HFFc6 (cell line): ENCODE measurements at places on chromosomes 12 and 14. TPM values are rescaled to one million over a fixed set of nuclear protein-coding genes. Genes with fewer than 3 reads are reported as not detected.

The TOX4 gene
- total RNA-seq, result 79.8 to 87.5 TPM (median 86.6 TPM) in 3 replicates

The B4GALNT1 gene
- 1.6 to 3.1 TPM (median 1.8 TPM) in 3 replicates for total RNA-seq

The SMIM41 gene
- total RNA-seq, result 0.18 TPM in 1 of 2 replicates, not detected in the other

The C12orf75 gene
- 963 to 1,312 TPM (median 972 TPM) in 3 replicates for total RNA-seq

The SYNE3 gene
- 16.9 and 20.9 TPM in 2 replicates for total RNA-seq

The DEPDC4 gene
- 0.50 to 0.73 TPM (median 0.66 TPM) in 3 replicates for total RNA-seq

The OTOGL gene
- total RNA-seq, result 0.12 to 0.24 TPM (median 0.20 TPM) in 3 replicates

The NEUROD4 gene
- total RNA-seq, result not detected in 3 replicates

The ITGA5 gene
- total RNA-seq, result 298 to 356 TPM (median 353 TPM) in 3 replicates

The RHOJ gene
- total RNA-seq, result 7.6 to 10.2 TPM (median 9.7 TPM) in 3 replicates

The ACSM4 gene
- total RNA-seq, result not detected in 3 replicates

The CRACR2A gene
- 0.05 to 0.37 TPM (median 0.09 TPM) in 3 replicates for total RNA-seq

The SGPP1 gene
- 21.8 to 24.8 TPM (median 23.5 TPM) in 3 replicates for total RNA-seq

The ANO4 gene
- not detected in 3 replicates for total RNA-seq

The TAS2R43 gene
- not detected in 3 replicates for total RNA-seq

The TRIM9 gene
- total RNA-seq, result 0.05 TPM in 1 of 3 replicates, not detected in the others

The P2RX2 gene
- not detected in 2 replicates for total RNA-seq

The TMPRSS12 gene
- total RNA-seq, result not detected in 3 replicates

The FAM222A gene
- 0.44 to 0.73 TPM (median 0.65 TPM) in 3 replicates for total RNA-seq

The MYL6 gene
- total RNA-seq, result 3,198 to 3,743 TPM (median 3,336 TPM) in 3 replicates

The PTGER2 gene
- 0.12 to 0.37 TPM (median 0.33 TPM) in 3 replicates for total RNA-seq

The TAS2R9 gene
- not detected in 3 replicates for total RNA-seq

The CYP46A1 gene
- total RNA-seq, result 0.20 to 0.56 TPM (median 0.33 TPM) in 3 replicates

The TMEM132D gene
- not detected in 3 replicates for total RNA-seq

The ARHGEF25 gene
- 11.0 to 22.1 TPM (median 18.1 TPM) in 3 replicates for total RNA-seq

The RASSF9 gene
- total RNA-seq, result 0.04 to 0.05 TPM in 2 of 3 replicates, not detected in the other

The RSRC2 gene
- total RNA-seq, result 36.2 to 47.8 TPM (median 47.5 TPM) in 3 replicates

The MORN3 gene
- total RNA-seq, result 0.18 to 0.46 TPM in 2 of 3 replicates, not detected in the other

The CYP27B1 gene
- total RNA-seq, result 0.85 to 1.4 TPM (median 1.3 TPM) in 3 replicates

The MDM1 gene
- 6.0 to 7.6 TPM (median 6.3 TPM) in 3 replicates for total RNA-seq

The ABCC9 gene
- total RNA-seq, result 0.40 to 9.6 TPM (median 0.94 TPM) in 3 replicates

The CFL2 gene
- total RNA-seq, result 193 to 284 TPM (median 247 TPM) in 3 replicates

The WNT5B gene
- 192 to 273 TPM (median 231 TPM) in 3 replicates for total RNA-seq

The KLHL33 gene
- 0.08 TPM in 1 of 3 replicates, not detected in the others for total RNA-seq
